ENCODE measurements at places on chromosomes 16 and 17. TPM values are rescaled to one million over a fixed set of nuclear protein-coding genes. Genes with fewer than 3 reads are reported as not detected.

DNA sequence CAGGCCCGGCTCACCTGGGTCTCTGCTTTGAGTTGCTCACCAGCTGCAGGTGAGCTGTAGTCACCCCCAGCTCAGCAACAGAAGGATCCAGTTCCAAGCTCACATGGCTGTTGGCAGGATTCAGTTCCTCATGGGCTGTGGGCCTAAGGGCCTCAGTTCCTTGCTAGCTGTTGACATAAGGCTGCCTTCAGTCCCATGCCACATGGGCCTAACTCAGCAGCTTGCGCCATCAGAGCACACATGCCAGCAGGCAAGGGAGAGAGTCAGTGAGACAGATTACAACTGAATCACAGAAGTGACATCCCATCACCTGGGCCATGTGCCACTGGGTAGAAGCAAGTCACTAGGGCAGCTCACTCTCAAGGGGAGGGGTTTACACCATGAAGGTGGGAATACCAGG, 24.7 kb downstream of the PSMD7 start:
- ATAC-seq, result no peak

Gene PIK3R6
- 4.6 TPM for total RNA-seq

DNA sequence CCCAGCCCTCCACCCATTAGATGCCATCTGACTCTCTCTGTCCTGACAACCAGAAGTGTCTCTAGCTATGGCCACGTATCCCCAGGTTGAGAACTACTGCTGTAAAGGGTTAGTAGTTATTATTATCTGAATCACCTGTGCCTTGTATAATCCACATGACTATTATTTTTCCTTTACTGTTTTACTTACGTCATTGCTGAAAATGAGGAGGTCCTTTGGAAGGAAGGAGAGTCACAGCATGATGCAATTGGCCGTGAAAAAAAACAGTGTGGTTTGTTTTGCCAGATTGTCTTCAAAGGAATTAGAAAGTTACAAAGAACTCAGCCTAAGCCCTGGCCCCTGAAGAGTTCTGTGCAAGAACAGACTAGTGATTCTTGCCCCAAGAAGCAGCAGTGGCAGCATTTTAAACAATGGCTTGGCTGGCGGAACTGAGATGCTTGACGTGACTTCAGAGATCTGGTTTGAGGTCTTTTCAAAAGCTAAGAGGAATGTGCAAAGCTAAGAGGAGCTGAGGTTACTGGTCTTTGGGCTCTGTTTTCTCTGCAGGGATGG, 413.3 kb upstream of the EEF2KMT start:
- no peak for ATAC-seq

Gene SSTR5
- total RNA-seq, result not detected

- ATAC-seq, result no peak
Observed at GRCh38 chr17:60941028-60941427, 263.4 kb downstream of the BCAS3 start.

DNA sequence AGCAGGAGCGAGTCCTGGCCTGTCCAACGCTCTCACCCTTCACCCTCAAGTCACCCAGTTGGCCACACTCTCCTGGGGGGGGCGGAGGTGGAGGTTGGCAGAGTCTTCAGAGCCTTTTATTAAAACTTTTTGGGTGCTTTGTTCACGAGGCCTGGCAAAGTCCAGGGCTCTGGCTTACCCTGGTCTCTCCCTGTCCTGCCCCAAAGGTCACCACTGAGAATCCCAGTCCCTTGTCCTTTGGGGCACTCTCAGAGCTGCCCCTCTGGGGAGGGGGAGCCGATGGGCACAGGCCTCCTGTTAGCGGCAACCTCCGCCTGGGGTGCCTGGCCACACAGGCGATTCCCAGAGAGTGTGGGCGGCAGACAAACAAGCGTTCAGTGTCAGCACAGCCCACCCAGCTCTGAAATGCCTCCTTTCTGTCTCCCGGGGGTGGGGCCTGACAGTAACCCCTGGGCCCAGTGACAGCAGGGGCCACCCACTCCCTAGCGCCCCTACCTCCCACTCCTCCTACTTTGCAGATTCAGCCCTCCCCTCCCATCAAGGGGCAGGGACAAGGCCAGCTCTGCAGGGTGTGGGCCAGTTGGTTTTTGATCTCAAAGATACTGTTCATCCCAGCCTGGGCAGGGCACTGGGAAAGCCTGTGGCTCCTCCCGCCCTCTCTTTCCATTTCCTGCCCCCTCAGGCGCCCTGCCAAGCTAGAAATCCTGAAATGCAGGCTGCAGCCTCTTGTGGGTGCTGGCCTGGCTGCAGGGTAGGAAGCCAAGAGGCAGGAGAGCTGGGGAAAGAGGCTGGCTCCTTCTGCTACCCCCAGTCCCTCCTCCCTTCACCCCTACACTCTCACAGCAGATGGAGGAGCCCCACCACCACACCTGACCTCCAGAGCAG, 36.6 kb upstream of the EMP2 start:
- no peak for ATAC-seq

GRCh38 chr17:77312786-77313599, 172.2 kb downstream of the SEC14L1 start:
- ATAC-seq, result no peak

DNA sequence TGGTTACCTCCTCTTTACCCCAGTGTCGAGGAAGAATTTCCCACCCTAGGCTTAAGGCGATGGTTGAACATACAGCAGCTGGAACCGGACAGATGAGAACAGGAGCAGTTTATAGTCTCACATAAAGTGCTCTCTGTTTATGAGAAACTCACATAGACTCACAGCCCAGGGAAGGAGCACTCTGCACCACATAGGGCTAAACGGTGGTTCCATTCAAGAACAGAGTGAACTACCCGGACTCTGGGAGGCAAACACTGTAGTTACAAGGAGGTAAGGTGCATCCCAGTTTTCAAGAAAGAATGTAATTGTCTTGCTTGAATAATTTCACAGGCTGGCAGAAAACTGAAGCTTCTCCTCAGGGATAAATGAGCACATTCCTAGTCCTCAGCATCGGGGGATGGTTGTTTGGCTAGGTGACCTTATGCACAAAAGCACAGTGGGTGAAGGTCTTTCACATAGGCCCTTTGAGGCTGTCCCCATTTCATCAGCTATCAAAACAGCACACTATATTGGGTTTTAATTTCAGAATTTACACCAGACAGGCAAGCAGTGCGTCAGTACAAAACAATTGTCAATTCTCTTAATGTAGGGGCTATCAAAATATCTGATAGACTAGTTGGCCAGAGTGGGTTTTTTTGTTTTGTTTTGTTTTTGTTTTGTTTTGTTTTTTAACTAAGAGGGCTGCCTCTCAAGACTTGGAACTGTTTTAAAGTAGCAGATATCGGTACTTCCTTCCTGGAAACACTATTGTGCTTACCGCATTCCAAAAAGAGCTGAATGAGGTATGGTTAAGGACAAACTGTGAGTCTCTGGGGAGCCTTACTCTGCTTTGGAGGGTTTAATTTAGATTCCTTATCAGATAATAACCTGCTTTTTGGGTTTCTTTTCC, 918.1 kb upstream of the CDH8 start:
- no peak for ATAC-seq

Gene CDK12
- 81.9 TPM for total RNA-seq

Gene ANKRD11
- total RNA-seq, result 166 TPM

Gene IKZF3
- total RNA-seq, result 119 TPM

DNA sequence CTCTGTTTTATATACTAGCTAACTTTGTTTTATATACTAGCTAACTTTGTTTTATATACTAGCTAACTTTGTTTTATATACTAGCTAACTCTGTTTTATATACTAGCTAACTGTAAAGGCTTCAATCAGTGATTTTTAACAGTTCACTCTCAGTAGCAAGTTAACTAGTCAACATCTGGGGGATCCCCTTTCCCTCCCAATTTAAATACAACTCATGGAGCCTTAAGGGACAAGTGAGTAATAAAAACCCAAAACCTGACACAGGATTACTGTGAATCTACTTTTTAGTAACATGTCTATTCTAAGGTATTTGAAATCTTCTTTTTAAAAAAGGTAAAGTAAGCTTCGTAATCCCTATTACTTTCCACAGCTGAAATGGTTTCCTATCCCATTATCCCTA, 32.2 kb downstream of the FAM222B start:
- peak; percentile 65 for ATAC-seq

Gene HBA2
- not detected for total RNA-seq

DNA sequence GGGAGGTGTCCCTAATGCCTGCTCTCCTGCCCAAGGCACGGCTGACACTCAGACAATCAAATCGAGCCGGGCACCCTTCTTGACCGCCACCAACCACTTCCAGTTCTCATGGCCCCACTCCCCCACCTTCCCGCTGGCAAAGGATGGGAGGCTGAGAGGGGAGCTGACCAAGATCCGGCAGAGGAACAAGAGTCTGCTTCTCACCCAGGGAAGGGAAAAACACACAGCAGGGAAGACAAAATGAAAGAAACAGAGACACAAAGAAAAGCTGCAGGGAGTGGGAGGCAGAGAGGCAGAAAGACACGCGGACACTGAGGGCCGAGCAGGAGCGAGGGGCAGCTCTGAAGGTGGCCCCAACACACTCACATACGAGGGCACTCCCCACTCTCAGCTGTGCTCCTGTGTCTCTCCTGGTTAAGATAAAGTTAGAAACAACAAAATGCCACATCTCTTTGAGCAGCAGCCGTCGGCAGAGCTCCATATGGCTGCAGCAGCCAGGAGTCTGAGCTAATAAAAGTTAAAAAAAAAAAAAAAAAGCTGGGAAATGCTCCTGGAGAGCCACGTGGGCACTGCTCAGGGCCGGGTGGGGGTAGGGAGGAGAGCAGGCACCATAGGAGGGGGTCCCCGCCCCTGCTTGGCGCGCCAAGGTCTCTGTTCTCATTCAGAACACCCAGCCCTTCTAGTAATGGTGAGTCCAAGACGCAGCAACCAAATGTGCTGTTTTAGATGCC, 7.4 kb downstream of the LRRC75A start:
- ATAC-seq, result no peak

Gene USP43
- total RNA-seq, result 1.2 TPM

DNA sequence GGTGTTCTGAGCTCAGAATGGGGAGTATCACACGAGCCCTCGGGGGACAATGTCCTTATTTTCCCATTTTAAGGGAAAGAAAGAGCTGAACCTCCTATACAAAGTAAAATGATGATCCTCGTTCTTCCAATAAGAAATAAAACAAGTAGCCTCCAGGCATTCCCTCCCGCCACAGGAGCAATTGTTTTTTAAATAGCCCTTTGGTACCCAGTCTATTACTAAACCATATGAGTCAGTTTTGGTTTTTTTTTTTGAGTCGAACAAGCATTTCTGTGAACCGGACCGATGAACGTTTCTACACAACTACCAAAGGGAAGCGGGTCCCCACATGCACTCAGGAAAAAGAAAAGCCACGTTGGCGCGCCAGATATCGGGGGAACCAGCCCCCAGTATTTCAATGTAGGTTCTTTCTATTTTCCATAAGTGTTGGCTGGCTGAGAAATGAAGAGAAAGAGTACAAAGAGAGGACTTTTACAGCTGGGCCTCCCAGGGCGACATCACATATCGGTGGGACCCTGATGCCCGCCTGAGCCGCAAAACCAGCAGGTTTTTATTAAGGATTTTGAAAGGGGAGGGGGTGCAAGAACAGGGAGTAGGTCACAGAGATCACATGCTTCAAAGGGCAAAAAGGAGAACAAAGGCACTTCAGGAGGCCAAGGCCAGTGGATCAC, 3.8 kb upstream of the DCXR start:
- ATAC-seq, result no peak

GRCh38 chr16:11328172-11329070, 16.8 kb upstream of the RMI2 start:
- ATAC-seq, result peak; percentile 86

GRCh38 chr17:33438578-33438977, 145.5 kb upstream of the ASIC2 start:
- no peak for ATAC-seq

DNA sequence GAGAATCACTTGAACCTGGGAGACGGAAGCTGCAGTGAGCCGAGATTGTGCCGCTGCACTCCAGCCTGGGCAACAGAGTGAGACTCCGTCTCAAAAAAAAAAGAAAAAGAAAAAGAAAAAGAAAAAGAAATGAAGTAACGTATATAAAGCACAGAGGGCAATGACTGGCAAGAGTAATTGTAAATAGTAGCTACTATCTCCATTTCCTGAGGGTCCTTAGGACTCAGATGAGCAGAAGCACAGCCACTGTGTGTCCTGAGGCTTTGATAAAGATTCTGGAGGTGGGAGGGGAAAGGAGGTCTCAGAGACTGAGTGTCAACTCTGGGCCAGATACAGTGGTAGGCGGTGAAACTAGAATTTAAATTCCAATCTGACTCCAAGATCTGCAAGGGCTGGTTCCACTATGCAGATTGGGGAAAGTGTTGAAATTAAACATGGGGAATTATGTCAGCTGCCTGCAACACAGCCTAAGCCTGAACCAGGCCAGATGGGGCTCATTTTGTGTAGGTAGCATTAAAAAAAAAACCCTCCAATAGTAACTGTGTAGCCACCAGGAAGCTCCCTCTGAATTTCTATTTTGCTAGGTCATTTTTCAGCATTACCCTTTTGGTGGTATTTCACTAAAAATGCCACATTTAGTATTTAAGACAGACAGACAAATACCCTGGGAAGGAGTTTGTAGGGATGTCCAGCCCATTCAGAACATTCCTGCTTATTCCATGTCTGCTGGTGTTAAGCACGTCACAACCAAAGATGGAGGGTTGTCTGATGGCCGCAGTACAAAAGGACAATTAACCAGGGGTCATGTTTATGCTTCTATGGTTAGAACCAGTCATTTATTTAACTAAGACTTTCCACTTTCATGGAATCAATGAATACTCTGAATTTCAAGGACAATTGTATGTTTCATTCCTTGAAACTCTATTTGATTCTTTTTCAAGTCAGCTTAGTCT, 46.1 kb downstream of the TBX4 start:
- ATAC-seq, result no peak

Gene MMP28
- not detected for total RNA-seq

DNA sequence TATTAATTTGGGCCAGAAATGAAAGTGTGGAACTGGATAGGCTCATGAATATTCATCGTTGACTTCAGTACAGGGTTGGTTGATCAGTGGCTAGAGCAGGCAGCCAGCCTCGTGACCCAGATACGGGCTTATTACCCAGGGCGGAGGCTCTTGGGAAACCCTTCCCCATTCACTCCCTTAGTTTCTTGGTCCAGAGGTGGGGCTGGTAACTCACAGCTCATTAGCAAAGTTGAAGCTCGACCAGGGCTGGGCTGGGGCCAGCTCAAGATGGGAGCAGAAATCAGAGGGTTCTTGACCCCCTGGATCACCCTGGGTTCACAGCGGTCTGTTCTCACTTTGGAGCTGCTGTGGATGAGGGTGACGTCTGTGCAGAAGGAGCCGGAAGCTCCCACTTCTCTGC, 44.6 kb upstream of the GSE1 start:
- no peak for ATAC-seq

DNA sequence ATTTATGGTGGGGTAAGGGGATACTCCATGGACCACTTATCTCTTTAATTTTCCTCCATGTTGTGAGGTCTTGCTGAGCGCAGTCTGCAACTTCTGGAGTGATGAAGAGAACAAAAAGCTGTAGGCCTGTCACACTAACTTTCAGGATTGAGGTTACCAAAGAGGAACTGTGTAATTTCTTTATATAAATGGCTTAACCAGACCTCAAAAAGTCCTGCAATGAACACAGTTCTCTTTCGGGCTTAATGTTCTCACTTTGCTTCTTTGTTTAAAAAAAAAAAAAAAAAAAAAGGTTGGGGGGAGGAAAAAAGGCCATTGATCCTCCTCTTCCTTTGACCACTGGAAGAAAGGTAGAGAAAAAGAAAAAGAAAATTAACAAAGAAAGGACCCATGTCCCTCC, 86.8 kb upstream of the SOX9 start:
- no peak for ATAC-seq

Gene CA7
- not detected for total RNA-seq

All from activated T-helper 17 cell treated with anti-CD3 and anti-CD28 coated beads, Interleukin-2, amount 50 U/mL, for 72 hours (primary cell).